ENCODE measurements at places on chromosomes 5 and 9.

DNA sequence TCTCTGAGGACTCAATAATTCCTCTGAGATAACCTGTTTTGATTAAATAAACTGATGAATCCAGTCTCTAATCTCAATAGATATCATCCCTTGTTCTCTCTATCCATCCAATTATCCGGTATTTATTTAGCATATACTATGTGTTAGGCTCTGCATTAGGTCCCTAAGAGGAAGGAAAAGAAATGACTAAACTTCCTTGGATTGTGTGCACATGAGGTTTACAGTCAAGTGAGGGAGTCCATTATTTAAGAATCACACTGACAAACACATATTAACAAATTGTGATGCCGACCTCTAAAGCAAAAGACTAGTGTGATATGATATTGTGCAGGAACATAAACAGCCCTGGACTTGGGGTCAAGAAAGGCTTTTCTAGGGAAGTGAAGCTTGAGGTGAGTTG, 140.8 kb downstream of the HMHB1 start:
- DNase-seq, result no peak

- DNase-seq, result no peak
Measured at GRCh38 chr5:1520791-1521453, 2.8 kb downstream of the LPCAT1 start.

GRCh38 chr5:124641154-124641792, 105.2 kb downstream of the ZNF608 start:
- no peak for DNase-seq

DNA sequence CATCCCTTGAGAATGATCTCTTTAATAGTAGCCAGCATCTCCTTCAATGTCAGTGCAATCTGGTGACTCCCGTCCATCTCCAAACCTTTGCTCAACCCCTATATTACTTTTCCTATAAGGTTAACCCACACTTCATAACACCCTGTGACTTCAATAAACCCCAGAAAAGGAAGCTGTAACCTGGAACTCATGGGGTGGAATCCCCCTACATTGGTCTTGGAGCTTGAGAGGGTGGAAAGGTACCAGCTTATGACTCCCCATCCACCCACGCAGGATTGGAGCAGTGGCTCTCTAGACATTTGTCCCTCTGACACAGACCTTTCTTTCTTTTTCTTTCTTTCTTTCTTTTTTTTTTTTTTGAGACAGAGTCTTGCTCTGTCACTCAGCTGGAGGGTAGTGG, 54.7 kb upstream of the ZFR start:
- DNase-seq, result no peak

DNA sequence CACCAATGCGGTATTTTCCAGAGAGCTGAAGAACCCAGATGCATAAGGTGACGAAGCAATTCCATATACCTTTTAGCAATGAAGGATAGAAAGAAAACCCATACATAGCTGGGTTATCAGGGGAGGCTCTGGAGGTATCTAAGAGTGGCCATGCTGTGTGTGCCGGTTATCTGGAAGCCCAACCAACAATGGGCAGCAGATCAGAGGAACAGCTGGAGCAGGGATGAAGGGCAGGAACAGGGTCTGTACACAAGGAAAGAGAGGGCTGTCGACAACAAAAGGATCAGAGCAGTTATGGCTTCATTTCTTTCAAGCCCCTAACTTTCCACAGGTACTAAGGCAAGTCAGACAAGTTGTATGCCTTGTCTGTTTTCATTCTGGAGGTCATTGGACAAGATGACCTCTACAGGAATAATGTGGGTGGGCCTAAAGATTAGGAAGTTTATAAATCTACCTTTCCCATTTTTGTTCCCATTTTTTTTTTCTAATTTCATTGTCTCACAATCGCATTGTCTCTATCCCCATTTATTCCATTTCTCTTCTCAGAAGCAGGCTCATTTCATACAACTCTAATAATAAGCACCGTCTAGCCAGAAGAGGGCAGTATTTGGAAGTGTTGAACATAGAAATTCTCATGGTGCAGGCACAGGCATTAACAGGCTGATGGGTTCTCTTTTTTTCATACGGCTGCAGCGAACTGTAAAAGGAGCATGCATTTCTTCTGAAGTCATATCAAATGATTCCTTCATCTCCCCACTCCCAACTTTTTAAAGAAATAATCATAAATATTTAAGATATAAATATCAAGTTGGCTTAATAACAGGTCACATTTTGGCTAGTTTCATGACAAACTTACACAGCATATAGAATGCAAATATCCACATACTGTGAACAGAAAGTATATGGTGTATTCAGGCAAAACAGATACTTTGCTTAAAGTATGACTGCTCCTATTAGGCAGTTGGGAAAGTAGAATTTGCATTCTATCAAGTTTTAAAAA, 63.5 kb downstream of the ZNF474 start:
- no peak for DNase-seq

- DNase-seq, result no peak
Measured at GRCh38 chr5:37580106-37580505, 201.0 kb downstream of the WDR70 start.

DNA sequence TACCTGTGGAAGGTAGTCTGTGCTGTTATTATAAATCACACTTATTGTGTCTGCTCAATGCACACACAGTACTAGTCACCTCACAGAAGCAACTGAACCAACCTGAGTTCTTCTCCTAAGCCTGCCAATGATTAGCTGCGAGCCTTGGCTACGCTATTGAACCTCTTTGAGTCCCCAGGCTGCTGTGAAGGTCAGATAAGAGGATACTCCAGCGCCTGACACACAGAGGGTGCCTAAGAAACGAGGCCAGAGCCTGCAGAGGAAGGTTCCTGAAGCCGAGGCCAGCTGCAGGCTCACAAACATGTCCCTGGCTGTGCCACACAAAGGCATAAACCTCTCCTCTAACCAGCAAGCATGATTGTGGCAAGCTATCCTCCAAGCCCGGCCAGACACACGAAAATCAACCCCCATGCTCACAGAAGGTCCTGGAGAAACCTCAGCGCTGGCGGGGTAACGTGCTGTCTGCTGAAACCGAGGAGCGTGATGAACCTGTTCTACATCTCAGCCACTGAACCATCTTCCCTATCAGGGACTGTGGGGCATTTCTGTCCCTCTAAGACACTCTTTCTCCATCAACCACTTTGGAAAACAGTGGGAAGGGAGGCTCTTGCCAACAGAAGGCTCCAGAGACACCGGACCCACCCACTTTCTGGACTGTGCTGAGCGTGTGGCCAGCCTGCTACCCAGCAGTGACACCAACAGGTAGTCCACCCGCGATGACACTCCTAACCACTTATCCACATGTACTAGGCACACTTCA, 53.2 kb upstream of the SLC25A51 start:
- DNase-seq, result no peak

DNA sequence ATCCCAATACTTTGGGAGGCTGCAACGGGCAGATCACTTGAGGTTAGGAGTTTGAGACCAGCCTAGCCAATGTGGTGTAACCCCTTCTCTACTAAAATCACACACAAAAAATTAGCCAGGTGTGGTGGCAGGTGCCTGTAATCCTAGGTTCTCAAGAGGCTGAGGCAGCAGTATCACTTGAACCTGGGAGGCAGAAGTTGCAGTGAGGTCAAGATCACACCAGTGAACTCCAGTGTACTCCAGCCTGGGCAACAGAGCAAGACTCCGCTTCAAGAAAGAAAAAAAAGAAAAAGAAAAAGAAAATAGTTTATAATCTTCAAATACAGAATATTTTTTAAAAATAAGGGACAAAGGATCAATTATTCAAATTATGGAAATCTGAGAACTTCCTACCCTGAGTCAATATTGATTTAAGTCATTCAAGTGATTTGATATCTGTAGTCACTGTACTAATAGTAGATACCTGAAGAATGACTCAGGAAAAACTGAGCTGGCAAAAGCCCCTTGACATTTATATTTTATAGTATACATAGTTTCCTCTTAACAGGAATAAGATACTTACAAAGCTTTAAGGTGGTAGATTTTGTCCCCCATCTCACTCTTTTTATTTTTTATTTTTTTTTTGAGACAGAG, 61.8 kb downstream of the PTBP3 start:
- no peak for DNase-seq

- no peak for DNase-seq
Measured at GRCh38 chr5:62450259-62450658, 37.7 kb downstream of the IPO11 start.

DNA sequence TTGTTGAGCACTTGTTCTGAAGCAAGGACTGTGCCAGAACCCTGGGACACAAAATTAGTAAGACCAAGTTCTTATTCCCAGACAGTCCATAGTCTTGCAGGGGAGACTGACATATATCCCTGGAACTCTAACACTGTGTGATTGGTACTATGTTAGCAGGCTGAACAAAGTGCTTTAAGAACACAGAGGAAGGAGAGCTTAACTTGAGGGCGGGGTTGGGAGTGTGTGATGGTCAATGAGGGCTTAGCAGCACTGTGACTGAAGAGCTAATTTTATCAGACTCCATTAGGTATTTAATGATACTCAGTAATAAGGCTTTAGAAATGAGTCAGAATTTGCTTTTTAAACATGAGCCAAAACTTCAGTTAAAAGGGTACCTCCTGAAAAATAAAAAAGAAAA, 14.9 kb upstream of the SPATA24 start:
- DNase-seq, result no peak

DNA sequence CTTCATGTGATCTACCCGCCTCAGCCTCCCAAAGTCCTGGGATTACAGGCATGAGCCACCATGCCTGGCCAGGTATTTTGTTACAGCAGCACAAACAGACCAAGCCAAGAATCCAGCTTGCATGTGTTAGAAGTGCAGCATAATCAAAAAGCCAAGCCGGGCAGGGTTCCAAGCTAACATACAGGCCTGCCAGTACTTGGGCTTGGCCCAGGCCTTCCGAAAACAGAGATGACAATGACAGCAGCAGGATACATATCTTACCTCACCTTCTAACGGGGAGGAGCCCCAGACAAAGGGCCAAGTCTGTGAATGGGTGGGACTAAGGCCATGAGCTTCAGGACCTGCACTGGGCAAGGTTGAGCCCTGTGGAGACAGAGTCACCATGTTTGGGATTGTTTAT, 91.4 kb upstream of the ZNF462 start:
- no peak for DNase-seq

DNA sequence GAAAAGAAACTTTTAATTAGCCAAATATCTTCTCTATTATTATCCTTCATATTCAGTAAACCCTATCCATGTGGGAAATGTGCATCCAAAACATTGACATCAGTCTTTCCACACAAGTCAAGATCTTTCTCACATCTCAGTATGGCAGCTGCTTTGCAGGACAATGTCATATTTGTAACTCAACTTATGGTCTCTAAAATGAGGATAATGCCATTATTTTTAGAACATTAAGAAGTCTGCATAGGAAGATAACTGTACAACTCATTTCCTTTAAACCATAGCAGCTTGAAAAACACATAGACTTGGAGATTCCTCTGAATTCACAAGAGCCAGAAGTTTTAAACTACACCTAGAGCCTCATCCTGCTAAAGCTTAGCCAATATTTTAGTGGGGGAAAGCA, 43.7 kb downstream of the MCTP1 start:
- DNase-seq, result no peak

GRCh38 chr9:123450098-123450770, 94.2 kb downstream of the CRB2 start:
- DNase-seq, result no peak

GRCh38 chr9:117081641-117082317, 333.1 kb downstream of the ASTN2 start:
- no peak for DNase-seq

DNA sequence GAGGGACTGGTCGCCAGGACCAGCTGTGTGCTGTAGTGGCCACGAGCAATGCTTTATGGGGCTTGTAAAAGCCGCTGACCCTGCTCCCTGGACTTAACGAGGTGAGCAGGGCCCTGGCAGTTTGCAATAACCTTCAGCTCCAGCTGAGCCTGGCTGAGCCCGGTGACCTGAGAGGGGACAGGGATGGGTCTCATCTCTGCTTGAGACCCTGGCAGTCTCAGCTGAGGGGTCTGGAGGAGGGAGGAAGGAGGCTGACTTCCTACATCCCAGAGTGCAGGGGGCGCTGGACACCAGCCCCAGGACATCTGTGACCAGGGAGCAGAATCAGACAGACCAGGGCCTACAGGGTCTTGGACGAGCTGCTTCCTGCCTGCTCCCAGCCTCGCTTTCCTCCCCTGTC, 277.5 kb upstream of the MVB12B start:
- DNase-seq, result no peak

DNA sequence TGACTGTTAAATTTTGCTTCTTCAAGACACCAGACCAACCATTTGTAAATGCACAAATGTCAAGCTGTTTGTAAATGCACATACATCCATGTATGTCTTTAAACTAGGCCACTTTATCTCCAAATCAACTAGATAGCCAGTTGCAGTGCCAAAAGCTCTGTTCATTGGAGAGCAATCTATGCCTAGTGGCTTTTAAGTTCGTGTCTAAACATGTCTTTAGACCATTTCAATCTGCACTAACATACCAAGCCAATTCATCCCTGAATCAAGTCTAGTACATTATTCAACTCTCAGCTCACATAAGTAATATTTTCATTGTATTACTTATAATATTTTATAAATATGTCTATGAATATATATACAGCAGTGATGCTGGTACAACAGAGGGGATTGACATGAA, 985.9 kb downstream of the CDH18 start:
- no peak for DNase-seq

- no peak for DNase-seq
Measured at GRCh38 chr5:146048994-146049703, 56.2 kb downstream of the PLAC8L1 start.

GRCh38 chr9:134738869-134739659, 97.5 kb downstream of the COL5A1 start:
- peak; percentile 15 for DNase-seq

GRCh38 chr5:7869474-7870136, 657 bp downstream of the MTRR start:
- no peak for DNase-seq

GRCh38 chr5:34523387-34523726, 132.8 kb upstream of the RAI14 start:
- no peak for DNase-seq

DNA sequence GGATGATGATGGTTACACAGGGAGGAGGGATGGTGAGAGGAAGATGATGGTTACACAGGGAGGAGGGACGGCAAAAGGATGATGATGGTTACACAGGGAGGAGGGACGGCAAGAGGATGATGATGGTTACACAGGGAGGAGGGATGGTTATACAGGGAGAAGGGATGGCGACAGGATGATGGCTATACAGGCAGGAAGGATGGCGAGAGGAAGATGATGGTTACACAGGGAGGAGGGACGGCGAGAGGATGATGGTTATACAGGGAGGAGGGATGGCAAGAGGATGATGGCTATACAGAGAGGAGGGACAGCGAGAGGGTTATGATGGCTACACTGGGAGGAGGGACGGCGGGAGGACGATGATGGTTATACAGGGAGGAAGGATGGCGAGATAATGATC, 64.1 kb upstream of the FCN1 start:
- DNase-seq, result no peak

- no peak for DNase-seq
Measured at GRCh38 chr9:38018958-38019602, 49.9 kb downstream of the SHB start.

GRCh38 chr5:84382363-84383295, 2.1 kb downstream of the EDIL3 start:
- DNase-seq, result no peak

All from stimulated activated CD8-positive, alpha-beta memory T cell treated with anti-CD3 and anti-CD28 coated beads, Interleukin-7, amount 100 ng/mL, for 24 hours (primary cell).